ENCODE measurements at places on chromosomes 13 and 19.
A peak's percentile ranks its signal among the peaks of the same experiment; 100 is the strongest.

DNA sequence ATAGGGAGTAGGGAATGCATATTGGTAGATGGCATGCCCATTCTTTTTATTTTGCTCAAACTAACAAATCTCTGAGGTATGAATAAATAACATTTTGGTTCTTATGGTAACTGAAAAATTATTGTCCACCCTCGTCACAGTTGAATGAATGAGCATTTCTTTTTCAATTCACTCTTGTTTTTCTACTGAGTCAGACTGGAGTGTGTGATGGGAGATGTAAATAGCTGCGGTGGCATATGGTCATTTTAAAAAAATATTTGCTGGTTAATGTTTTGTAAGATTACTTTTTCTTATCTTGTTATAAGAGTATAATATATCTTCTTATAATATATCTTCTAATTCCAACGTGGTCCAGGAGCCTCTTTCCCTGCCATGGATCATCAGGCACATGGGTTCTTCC, 586.5 kb downstream of the SLITRK5 start:
- no peak for DNase-seq

DNA sequence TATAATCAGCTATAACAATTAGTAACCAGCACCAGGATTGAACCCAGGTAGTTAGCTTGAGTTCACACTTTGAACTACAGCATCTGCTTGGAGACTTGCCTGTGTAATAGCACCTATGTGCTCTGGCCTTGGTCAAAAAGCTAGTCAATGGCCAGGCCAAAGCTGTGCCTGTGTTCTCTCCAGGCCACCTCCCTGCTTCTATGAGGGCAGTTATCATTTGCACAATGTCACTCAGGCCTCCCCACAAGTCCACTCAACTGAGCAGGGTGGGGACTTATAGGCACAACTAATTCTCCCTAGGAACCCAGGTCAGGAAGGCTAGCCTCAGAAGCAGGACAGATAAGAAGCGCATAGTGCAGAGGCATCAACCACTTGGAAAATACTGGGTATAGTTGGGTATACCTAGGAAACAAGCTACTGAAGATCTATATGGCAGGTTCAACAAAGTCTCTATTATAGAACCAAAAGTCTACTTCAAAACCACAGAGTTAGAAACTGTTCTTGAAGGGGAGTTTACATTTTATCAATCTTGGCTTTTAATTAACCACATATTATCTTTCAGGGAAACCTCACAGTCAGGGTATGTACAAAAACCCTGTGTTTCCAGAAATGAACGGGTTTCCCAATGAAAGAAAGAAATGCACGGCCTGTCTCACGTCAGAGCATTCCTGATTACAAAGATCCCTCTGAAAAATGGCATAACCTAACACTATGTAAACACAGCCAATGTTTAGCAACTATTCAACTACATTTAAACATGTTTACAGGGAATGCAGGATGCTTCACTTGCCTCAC, 140.9 kb downstream of the ABCC4 start:
- no peak for DNase-seq

- no peak for DNase-seq
Observed at GRCh38 chr13:23799945-23800344, 89.3 kb downstream of the MIPEP start.

DNA sequence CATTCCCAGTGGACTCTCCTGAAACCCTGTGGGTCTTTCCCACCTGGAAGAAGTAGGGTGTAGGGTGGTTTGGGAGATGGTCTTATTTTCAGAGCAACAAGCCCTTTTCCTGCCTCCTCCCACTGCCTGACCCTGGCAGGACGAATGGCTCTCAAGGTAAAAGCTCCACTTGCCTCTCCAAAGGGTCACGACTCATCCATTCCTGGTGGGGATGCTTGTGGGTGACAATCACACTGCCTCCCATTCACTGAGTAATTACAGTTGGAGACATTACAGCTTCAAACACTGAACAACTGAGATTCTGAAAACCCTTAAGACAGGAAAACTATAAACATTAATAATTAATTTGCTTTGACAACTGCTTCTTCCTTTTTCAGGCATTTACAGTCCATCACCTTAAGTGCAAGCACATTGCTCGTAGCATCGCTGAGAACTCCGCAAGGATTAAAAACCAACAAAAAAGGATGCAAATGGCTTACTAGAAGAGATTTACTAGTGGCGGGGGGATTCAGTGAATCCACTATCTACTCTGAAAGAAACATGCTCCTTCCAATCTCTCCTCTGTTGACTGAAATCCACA, 199.6 kb upstream of the IRS2 start:
- DNase-seq: no peak

- DNase-seq: no peak
Observed at GRCh38 chr13:75038393-75039113, 443.4 kb downstream of the TBC1D4 start.

DNA sequence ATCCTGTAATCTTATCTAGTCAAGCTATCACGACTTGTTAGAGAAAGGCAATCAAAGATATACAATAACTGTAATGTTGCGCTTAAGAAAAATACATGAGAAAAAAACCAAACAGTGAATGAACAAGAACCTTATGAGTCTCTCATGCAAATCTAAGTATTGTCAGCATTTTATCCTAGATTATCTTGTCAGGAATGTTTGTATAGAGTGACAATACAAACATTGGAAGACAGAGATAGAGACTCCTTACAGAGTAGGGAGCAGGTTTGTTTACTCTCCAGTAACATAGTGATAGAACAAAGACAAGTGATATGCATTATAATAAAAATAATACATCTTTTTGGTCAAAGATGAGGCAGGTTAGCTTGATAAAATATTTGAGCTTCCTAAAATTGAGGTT, 444.8 kb downstream of the SLITRK5 start:
- DNase-seq: no peak

DNA sequence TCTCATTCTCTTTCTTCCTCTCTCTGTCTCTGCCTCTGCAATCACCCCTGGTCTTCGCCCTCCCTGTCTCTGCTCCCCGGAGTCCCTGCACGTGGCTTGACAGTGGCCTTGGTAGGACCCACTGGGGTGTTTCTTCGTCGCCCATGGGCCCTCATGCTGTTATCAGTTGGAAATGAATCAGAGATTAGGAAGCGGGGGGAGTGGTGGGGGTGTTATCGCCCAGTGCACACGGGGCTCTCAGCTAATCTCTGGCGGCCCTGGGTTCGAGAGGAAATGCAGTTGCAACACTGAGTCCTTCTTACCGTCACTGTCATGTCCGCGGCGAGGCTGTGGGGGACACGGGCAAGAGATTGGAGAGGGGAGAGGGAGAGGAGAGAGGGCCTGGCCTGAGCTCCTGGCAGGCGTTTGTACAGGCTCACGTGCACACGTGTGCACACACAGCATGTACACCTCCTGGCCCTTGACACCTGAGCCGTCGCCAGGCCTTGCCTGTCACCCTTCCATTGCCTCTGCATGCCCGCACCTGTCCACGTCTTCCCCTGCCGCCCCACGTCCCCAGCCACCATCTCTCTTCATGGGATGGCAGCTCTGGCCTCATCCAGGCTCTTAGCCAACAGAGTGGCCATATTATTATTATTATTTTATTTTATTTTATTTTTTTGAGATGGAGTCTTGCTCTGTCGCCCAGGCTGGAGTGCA, 37.8 kb upstream of the SLC7A10 start:
- DNase-seq: no peak

DNA sequence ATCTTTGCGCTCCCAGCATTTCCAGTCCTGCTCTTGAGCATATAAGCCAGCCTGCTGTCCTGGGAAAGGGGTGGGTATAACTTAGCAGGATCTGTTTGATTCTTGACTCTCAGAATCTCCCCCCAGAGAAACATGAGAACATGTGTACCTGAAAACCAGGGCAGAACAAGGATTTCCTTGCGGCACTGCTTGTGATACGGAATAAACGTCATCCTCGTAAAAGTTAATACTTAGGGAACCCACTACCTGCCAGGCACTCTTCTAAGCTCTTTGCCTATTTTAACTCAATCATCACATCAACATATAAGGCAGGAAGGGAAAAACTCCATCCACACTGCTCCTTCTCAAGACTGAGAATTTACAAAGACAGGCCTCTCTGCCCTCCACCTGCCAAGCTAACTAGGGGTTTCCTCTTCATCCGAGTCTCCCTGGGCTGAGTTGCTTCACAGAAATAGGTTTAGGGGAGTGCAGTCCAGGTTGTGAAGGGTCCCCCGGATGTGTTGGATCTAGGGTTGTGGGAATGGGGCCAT, 1.1 kb downstream of the ZNF653 start:
- no peak for DNase-seq

GRCh38 chr19:11197291-11198174, at the start of gene KANK2:
Gene KANK2 (minus strand): TSS chr19:11197545. CDS start chr19:11194511, 3,034 bp downstream.
- peak; percentile 85 for DNase-seq

DNA sequence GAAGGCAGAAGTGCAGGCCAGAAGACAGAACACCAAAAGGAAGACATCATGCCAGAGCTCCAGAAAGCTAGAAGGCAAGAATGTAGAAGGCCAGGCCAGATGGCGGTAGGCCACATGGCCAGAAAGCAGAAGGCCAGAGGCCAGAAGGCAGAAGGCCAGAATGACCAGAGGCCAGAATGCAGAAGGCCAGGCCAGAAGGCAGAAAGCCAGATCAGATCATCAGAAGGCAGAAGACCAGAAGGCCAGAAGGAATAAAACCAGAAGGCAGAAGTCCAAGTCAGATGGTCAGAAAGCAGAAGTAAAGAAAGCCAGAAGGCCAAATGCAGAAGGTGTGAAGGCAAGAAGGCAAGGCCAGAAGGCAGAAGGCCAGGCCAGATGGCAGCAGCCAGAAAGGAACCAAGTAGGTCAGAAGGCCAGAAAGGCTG, 185.0 kb downstream of the TUBA3C start:
- no peak for DNase-seq

DNA sequence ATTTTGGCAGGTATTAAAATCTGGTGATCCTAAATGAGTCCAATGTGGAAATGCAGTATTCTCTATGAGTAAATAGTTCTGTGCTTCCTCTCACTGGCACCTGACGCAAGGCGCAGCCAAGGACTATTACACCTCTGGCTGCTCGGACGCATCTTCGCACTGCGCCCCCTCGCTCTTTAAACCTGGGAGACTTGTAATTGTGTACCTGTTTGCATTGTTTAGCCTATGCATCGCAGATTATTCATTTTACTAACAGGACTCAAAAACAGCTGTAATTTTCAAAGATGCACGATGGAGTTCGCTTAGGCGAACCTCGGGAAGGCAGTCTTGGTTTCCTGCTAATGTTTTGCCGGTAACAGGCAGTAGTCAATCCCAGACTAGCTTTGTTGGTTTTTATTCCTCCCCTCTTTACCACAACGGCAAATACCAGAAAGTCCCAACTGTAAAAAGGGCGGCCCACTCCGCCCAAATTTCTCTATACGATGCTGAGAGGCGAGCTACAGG, 113.2 kb downstream of the KCNRG start:
- no peak for DNase-seq

DNA sequence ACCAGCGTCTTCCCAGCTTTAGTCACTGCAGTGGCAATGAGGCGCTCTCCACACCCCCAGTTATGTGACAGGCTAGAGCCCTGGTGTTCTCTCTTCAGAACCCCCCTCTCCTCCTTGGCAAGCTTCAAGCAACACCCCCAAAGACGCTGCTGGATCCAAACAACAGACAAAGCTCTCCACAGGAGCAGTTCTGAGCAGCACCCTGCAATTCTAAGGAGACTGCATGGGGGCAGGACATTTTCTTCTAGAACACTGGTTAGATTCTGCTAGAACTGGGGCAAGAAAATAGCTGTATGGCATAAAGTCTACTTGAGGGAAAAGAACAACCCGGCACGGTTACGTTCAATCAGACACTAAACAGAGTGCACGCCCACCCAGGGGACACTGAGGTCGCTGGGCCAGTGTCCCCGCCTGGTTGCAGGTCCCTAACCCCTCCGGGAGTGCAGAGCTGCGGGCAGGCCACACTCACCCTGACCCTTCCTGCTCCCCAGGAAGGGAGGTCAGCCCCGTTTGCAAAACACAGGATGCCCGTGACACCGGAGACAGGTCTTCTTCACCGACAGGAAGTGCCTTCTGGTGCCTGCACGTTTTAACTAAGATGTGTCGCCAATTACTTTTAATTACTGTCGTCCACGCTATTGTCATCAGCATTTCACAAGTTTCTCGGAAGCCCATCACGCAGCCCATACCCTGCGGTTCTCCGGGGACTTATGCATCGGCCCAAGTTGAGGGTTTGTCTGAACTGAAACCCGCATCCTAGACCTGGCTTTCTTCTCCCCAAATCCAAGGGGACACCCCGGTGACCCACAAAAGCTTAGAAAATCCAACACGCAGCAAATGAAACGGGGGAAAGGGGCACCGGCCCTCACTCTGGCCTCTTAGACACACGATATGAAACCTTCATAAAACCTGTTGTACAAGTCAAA, 943 bp downstream of the GJB6 start:
- DNase-seq: no peak

- DNase-seq: no peak
Observed at GRCh38 chr19:19546751-19547162, 8.7 kb downstream of the CILP2 start.

DNA sequence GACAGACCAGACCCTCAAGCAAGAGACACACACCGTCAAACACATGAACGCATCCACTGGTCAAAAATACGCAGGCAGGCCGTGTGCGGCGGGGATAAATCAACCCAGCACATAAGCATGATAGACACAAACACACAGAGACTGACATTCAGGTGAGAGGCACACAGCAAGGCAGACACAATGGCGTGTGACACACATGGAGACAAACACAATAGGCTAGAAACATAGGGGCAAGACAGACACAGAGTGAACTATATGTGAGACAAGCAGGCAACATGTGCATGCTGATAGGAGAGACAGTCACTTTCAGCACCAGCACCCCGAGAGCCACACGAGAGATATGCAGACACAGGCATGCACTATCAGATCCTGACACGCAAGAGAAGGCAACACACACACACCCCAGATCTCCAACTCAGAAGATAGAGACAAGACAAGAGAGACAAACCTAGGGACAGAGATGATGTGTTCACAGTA, 6.9 kb upstream of the JUNB start:
- DNase-seq: peak; percentile 31

GRCh38 chr19:49356382-49356781, 5.8 kb downstream of the TEAD2 start:
- DNase-seq: no peak

DNA sequence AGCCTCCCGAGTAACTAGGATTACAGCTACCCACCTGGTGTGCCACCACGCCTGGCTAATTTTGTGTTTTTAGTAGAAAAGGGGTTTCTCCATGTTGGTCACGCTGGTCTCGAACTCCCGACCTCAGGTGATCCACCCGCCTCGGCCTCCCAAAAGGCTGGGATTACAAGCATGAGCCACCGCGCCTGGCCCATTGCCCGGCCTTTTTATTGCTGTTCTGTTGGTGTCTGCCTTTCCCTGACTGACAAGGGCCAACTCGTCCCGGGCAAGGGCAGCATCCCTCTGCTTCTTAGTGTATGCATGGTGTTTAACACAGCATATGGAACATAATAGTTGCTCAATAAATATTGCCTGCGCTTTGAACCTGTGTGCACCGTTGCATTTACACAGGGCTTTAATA, 6.2 kb upstream of the RETN start:
- DNase-seq: no peak
